ENCODE measurements at places on chromosomes 2 and 18.

DNA sequence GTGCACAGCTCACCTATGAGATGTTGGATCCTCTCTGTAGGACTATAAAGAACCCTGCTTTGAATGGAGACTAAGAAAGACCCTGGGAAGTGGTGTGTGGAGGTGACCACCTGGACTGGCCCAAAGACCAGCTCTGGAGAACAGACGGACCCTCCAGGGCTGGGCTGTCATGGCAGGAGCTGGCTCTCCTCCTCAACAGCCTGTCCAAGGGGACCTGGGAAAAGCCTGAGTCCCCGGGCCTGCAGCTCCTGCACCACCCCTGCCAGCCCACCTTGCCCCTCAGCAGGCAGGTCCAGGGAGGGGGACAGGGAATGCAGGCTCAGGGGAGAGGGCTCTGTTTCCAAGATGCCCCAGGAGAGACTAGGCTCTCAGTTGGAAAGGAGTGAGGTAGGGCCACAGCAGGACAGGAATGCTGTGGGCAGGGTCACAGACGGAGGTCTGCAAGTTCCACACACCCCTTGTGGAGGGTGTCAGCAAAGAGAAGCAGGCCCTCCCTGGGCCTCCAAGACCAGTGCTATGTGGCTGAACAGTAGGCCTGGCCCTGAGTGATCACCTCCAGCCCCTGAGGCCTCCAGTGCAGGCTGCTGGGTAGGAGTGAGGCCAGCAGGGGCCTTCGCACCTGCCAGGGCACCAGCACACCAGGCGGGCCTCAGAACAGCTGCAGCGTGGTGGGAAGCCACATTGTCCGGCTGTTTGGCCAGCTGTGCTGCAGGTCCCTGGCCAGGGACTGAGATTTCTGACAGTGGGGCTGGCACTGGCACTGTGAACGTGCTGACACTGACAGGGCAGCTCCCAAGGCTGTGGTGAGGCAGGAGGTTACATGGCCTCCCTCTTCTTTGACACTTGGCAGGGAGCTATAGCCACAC lies 86.4 kb upstream of the OTOS start:
- no peak for DNase-seq

DNA sequence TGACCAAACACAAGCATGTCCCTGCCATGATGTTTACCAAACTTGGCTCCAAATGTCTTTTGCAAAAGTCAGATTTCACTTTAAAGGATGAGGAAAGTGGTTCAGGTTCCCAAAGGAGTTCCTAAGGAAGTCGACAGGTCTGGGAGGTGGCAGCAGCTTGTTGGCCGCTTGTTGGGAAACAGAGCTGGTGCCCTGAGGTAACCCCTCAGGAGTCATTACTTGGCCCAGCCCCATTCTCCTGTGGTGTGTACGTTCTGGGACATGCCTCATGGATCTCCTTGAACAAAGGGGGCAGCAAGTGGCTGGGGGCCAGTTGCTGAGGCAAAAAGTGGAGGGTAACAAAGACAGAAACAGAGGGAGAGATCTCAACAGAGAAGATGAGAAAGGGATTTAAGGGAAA lies 10.9 kb downstream of the TMBIM1 start:
- DNase-seq: no peak

DNA sequence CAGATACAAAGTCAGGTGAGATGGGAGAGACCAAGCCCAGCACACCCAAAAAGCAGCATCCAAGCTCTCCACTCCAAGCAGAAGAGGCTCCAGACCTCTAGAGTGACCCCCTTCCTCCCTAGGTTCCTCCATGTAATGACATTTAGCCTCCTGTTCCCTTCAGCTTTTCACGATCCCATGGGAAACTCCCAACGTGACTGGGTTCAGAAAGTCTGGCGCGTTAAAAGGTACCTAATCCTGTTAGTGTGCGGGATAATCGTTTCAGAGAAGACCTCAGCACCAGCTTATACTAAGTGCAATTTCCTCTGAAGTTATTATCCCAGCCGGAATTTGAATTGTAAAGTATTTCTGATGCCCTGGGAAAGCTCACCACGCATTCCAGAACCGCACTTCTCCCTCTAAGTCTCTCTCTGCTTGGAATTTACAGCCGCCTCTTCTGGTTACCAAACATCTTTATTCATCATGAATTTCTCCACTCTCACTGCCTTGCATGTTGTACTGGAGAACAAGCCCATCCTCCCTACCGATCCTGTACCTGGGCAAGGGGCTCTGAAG lies 46.9 kb downstream of the CCBE1 start:
- no peak for DNase-seq

DNA sequence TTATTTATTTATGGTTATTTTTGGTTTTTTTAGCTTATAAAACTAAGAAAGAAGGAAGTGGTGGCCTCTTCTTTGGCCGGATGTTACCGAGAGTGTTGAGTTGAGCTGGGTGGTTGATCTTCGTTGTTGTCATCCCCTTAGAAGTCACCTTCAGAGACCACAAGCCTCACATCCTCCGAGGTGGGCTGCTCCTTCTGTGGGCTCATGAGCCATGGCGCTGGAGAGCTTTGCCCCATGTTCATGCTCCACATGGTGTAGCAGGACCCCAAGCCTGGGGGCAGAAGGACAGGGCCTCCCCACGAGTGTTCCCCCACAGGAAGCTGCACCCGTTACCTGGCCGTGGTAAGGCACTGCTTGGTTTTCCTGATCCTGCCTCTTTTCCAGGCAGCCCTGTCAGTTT lies 23.4 kb downstream of the SNTG2 start:
- DNase-seq: no peak

GRCh38 chr2:168939918-168940317 lies 38.8 kb downstream of the G6PC2 start:
- no peak for DNase-seq

GRCh38 chr2:224843141-224843540 lies 127.0 kb upstream of the CCDC195 start:
- DNase-seq: no peak

DNA sequence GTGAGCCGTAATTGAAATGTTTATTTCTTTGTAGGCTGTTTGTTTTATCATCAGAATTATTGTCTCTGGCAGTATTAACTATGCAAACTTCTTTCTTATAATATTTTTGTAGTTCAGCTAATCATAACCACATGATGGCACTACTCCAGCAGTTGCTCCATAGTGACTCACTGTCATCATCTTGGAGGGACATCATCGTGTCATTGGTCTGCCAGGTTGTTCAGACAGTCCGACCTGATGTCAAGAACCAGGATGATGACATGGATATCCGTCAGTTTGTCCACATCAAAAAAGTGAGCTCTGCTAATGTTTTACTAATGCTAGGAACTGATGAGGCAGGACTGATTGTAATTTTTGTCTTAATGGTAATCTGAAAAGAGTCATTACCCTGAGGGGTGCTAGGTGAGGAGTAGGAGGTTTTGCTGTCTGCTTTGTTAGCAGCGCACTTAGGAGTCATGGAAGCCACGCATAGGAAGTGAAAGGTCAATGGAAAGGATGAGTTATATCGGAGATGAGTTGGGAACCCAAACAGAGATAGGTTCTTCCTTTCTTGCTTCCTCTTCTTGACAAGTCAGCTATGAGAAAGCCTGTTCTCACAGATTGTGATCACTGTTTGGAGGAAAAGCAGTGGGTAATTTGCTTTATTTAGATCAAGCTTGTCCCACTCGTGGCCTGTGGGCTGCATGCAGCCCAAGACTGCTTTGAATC lies 49.2 kb downstream of the PIKFYVE start:
- DNase-seq: no peak

DNA sequence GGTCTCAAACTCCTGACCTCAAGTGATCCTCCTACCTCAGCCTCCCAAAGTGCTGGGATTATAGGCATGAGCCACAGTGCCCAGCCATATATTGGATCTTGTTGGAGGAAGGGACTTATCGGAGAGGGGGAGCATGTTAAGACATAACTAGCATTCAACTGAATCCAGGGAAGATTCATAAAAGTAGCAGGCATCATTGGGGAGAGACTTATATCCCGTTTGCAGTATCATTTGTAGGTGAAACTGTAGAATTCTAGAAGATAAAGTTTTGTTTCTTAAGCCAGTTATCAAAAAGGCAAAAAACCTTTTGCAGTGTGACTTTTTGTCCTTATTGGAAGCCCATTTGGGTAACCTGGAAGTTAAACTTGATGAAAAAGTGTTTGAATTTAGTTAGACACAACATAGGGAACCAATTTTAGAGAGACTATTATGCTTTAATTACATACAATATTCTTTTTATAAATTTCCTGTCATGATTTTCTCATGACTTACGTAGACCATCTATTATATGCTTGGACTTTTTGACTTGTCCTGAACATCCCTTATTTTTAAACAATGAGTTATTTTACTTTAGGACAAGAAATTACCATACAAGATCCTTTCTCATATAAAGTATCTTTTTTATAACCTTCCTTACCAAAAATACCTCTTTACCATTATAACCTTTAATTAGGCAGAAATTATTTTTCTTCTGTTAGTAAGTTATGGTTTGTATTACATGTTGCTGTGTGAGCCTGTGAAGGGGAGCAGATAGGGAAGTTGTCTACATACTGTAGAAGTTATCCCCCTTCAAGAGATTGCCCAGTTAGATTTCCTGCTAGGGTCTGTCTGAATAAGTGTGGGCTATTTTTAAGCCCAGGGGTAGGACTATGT lies 20.3 kb downstream of the RAB3GAP1 start:
- DNase-seq: no peak

Measured in effector CD8-positive, alpha-beta T cell (primary cell).